Dermis microvascular lymphatic vessel endothelial cell (primary cell): ENCODE measurements at places on chromosomes 12 and 14. TPM values are rescaled to one million over a fixed set of nuclear protein-coding genes. Genes with fewer than 3 reads are reported as not detected.

The MGST1 gene
- 9.7 and 19.4 TPM in 2 replicates for total RNA-seq

DNA sequence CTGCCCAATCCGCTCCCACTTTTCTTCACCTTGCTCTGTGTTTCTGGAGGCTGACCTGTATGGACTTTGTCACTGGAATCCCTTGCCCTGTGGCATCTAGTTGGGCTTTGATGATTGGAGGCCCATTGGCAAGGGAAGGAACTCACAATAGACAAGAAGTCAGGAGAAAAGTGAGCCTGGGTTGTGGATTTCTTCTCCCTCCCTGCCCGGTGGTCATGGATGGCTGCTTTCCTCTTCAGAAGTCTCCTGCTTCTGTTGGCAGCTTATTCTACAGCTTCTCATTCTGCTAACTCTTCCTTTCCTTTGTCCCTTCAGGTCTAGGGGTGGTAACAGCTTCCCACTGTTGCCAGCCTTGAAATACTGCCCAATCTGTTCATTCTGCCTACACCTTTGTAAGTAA, 13.9 kb upstream of the CCDC60 start:
- no peak for DNase-seq

GRCh38 chr14:39442293-39442692, 10.1 kb upstream of the FBXO33 start:
- no peak for DNase-seq

DNA sequence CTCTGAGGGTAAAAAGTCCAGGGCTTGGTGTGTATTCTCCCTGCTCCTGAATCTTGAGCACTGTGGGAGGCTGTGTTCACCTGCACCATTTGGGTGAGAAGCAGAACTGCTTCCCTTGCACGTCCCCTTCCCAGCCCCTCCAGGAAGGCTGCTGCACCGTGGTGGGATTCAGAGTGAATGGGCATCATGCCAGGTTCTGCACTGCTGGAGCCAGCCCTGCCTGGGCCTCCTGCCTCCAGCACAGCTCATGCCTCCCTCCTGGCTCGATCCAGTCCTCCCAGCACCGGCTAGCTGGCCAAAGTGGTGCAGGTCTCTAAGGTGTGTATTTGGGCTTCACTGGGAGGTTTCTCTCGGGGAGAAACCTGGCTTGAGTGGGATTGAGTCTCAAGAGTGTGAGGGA, 54.9 kb downstream of the ANKRD9 start:
- no peak for DNase-seq

- DNase-seq = peak; percentile 6
Measured at GRCh38 chr14:65412856-65413738, 567 bp downstream of the FUT8 start.

- no peak for DNase-seq
Measured at GRCh38 chr14:72547999-72548398, 345.9 kb downstream of the DPF3 start.

DNA sequence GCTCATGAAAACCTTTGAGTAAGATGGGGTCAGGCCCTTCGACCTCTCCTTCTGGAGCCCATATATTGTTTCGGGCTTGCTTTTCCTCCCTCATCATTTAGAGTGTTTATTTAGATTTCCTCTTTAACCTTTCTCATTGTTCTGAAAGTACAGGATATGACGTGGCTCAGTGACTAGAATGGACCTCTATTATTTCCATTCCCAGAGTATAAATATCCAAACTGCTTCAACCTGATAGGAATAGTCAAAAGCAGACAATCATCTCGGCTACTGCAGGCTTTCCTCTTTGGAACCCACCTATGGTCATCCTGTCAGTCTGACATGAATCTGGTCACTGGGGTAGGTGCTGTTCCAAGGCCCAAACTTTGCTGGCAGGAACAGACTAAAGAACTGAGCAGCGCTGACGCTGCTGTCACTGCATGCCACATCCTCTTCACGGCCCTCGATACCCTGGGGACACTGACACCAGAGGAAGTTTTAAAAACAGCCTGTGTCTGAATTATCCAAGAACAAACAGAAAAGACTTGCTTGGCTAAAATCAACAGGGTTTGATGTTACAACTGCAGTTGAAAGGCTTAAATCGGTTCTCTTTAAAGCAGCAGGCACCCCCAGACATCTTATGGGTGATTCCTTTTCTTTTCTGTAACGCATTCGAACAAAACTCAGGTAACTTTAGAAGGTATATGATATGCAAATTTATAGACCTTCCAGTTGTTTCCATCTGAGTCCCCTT, 5.0 kb upstream of the DDX47 start:
- peak; percentile 94 for DNase-seq

The PAX9 gene
- not detected in 2 replicates for total RNA-seq

GRCh38 chr14:91225025-91225424, 19.5 kb downstream of the GPR68 start:
- DNase-seq = no peak

DNA sequence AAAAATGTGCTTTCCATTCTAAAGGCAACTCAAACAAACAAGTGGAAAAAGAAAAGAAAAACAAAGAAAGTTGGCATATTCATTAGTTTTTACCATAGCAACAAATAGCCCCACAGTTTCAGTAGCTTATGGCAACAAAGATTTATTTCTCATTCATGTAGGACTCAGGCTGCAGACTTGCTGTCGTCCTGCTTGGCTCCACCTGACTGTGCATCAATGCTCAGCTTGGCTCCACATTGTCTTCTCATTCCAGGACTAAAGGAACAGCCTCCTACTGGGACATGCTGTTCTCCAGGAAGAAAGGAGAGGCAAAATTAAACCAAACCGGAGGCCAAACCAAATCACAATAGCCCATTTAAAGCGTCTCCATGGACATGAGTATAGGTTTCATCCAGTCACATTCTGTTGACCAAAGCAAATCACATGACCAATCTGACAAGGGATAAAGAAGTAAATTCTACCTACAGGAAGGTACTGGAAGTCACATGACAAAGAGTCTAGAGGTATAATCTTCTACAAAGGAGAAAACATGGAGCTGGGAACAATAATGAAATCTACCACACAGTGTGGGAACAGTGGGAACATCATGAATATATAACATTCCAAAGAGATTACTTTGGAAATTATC, 222.5 kb downstream of the PIK3C2G start:
- no peak for DNase-seq

GRCh38 chr14:68401317-68401716, 391.6 kb downstream of the ZFP36L1 start:
- DNase-seq = no peak

The TUBA1B gene
- total RNA-seq = 914 and 1,463 TPM in 2 replicates

The KRT3 gene
- total RNA-seq = not detected in 2 replicates

The TMEM30B gene
- 0.13 and 0.38 TPM in 2 replicates for total RNA-seq

DNA sequence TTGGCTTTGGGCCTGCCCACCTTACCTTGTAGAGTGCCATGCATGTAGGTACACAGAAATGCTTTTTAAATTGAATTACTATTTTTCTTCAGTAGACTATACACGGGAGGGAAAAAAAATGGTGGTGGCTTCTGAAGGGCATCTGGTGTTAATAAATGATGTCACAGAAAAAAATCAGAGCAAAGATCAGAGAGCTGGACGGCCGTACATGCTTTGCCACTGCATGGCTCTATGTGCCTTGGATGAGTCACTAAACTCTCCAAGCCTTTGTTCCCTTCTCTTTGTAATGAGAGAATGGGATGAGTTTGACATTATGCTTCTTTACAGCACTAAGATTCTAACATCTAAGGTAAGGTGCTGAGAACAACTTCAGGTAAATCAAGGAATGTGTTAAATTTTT, 376.4 kb upstream of the DDHD1 start:
- DNase-seq = no peak

The FAM181A gene
- total RNA-seq = not detected in 2 replicates

- no peak for DNase-seq
Measured at GRCh38 chr12:21453312-21453852, 15.9 kb downstream of the PYROXD1 start.

DNA sequence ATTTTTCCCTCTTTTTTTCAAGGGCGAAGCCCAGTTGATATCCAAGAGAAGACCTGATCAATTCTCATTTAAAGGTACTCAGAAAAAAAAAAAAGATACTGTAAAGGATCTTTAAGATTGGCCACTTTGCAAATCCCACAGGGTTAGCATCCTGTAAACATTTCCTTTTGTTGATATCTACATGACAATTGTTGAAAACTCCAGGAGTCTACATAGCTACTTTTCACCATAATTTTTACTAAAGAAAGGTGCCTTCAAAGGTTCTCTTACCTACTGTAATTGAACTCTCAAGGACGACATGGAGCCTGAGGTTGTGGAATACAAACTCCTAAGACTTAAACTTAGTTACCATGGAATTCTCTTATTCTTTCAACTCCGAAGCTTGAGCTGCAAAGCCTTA, 125.5 kb downstream of the HECTD4 start:
- no peak for DNase-seq

- no peak for DNase-seq
Measured at GRCh38 chr12:125092872-125093680, 27.8 kb downstream of the AACS start.

GRCh38 chr12:16329594-16329993, 17.9 kb upstream of the MGST1 start:
- no peak for DNase-seq

- no peak for DNase-seq
Measured at GRCh38 chr14:65370801-65371248, 41.7 kb upstream of the FUT8 start.

- DNase-seq = peak; percentile 87
Measured at GRCh38 chr12:52949413-52950331, 754 bp downstream of the KRT18 start.

The ITGA7 gene
- 0.13 and 0.26 TPM in 2 replicates for total RNA-seq

DNA sequence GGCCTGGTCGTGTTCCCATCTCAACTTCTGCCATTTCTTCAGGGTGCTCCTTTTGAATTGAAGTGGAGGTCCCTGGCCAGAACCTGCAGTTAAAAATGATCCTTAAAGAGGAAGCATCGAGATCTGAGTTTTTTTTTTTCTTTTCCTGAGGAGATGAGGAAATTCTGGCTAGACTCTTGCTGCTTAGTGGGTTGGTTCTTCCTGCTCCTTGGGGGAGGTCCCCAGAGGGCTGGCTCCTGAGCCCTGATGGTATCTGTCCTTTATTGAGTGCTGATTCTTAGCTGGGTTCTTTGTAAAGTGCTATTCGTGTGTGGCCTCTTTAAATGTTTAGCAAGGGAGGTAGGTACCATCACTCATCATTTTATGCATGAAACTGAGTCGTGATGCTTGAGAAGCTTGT, 11.7 kb downstream of the PELI2 start:
- DNase-seq = no peak

DNA sequence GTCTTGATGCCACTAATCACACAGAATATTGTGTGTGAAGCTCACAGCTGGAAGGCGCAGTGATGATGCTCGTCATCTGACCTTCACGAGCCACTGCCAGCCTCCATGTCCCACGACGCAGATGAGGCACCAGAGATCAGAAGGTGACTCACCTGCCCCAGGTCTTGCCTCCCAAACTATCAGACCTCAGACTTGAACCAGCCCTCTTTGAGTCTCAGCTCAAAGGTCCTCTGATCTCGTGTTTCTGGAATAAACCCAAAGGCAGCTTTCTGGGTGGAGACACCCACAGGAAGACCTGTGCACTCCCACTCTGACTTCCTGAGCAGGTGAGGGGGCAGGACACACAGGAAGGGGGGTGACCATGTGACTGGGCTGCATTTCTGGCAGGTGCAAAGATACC, 19.6 kb upstream of the CHGA start:
- no peak for DNase-seq

DNA sequence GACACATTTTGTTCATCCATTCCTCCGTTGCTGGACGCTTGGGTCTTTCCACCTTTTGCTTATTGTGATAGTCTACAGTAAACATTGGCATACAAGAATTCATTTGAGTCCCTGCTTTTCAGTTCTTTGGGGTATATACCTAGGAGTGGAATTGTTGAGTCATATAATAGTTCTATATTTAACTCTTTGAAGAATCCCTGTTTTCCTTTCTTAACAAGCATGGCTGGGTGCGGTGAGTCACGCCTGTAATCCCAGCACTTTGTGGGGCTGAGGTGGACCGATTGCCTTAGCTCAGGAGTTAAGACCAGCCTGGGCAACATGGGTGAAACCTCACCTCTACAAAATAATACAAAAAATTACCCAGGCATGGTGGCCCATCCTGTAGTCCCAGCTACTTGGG, 75.4 kb downstream of the CCDC92 start:
- DNase-seq = no peak

GRCh38 chr14:105201156-105201924, 20.2 kb upstream of the NUDT14 start:
- DNase-seq = no peak

DNA sequence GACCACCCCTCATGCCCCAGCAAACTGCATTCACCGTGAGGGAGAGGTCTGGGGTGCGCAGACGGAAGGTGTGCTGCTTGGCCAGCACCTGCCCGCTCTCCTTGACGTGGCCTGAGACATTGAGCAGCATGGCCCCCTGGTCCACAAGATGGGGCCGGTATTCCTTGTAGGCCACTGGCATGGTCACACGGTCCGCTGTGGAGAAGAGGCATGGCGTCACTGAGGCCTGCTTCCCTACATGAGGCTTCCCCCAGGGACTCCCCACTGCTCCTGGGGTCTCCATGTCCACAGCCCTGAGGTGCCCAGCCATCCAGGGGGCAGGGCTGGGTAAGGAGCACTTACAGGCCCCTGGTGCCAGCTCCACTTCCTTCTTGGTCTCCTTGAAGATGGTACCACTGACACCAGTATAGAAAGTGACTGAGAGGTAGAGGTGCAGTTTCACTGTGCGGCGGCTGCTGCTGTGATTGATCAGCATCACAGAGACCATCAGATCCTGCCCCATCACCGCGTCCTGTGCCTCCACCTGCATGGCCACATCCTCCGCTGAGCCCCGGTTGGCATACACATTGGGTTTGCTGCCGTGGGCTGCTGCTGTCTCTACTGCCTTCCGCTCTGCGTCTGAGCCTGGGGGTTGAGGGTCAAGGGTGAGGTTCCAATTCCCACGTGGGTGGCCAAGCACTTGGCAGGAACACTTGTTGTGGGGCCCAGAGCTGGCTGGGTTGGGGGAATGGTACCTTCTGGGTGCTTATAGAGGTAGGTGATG, 8.2 kb downstream of the TGM1 start:
- DNase-seq = no peak

The SLC24A4 gene
- under 0.01 TPM in 2 replicates for total RNA-seq

The B4GALNT1 gene
- 0.13 TPM in 2 replicates for total RNA-seq

DNA sequence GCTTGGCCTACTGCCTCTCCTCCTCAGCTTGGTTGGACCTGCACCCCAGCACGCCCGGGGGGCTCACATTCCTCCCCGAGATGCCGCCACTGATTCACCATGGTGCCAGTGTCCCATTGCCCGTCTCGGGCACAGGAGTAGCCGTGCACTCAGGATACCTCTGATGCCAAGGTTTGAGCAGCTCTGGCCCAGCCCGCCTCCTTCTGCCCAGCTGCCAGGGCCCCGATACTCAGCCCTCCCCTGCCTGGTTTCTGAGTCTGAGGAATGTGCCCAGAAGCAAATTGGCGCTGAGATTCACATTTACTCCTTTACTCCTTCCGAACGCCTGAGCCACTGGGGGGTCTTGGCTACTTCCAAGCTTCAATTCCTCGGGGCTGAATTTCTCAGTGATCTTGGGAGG, 63.5 kb downstream of the NINJ2 start:
- no peak for DNase-seq
